ENCODE measurements at places on chromosomes 16 and 17. TPM values are rescaled to one million over a fixed set of nuclear protein-coding genes. Genes with fewer than 3 reads are reported as not detected.

SP6 gene
- total RNA-seq = 1.2 TPM

DNA sequence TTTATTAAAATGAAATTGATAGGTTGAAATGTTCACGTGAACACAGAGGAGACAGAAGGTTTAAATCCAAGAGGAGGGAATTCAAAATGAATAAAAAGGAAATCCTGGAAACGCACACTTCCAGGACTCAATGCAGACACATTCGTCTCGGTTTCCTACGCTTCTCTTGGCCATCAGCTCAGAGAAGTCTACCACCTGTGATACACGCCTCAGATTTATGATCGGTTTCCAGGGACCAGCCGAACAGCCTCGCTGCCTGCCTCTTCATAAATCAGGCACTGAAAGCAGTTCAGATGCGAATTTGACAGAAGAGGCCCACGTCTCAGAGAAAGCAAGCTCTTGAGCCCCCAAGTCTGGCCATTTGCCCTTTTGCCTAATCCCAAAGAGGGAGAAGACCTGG is 125.5 kb upstream of the IRX3 start:
- no peak for DNase-seq

KRT10 gene
- 3.6 TPM for total RNA-seq

TBX21 gene
- total RNA-seq = not detected

DNA sequence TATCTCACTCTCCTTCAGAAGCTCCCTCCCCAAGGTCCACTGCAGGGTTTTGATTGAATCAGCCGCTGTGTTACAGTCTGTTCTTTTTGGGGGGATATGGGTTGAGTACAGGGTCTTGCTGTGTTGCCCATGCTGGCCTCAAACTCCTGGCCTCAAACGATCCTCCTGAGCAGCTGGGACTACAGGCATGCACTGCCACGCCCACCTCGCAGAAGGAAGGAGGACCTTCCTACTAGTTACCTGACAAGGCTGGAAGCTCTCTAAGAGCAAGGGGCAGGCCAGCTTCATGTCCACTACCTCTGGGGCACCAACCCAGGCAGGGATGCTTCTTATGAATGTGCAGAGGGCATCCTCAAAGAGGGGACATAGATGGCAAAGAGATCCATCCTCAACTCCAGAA is 1.9 kb upstream of the MMP28 start:
- no peak for DNase-seq

- DNase-seq = peak; percentile 33
These were observed 90.8 kb upstream of the TOB1 start for GRCh38 chr17:50956750-50957523.

- no peak for DNase-seq
These were observed 166.9 kb downstream of the C16orf95 start for GRCh38 chr16:87150262-87150661.

DNA sequence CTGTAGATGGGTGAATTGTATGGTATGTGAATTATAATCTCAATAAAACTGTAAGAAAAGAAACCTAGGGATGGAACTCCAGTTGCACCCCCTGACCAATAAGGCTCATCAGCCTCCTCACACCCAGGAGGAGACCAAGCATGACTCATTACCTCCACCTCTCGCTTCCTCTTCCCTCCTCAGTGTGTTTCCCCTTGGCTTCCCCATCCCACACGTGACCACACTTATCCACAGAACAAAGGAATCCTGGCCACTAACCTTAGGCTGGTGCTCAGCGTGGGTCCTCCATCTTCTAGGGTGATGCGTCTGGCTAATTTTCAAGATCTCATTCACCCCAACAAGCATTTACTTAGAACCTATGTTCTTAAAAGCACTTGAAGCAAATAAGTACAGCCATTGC is 36.2 kb upstream of the MAP3K14 start:
- no peak for DNase-seq

- DNase-seq = no peak
These were observed 27.3 kb downstream of the SLC6A4 start for GRCh38 chr17:30208214-30208613.

GRCh38 chr16:630249-630814 is 453 bp upstream of the WFIKKN1 start:
- DNase-seq = no peak

AATF gene
- 43.8 TPM for total RNA-seq

- DNase-seq = no peak
These were observed 12.6 kb downstream of the MAP2K3 start for GRCh38 chr17:21297026-21297520.

GRCh38 chr16:68425498-68426346 is 22.6 kb downstream of the SMPD3 start:
- DNase-seq = no peak

RNU2-1 gene
- not detected for total RNA-seq

GRCh38 chr17:14427900-14428647 is 127.2 kb downstream of the HS3ST3B1 start:
- no peak for DNase-seq

GRCh38 chr16:3601614-3602319 is 9.6 kb downstream of the SLX4 start:
- DNase-seq = no peak

GRCh38 chr16:83258366-83258928 is 549.3 kb upstream of the HSBP1 start:
- no peak for DNase-seq

DNA sequence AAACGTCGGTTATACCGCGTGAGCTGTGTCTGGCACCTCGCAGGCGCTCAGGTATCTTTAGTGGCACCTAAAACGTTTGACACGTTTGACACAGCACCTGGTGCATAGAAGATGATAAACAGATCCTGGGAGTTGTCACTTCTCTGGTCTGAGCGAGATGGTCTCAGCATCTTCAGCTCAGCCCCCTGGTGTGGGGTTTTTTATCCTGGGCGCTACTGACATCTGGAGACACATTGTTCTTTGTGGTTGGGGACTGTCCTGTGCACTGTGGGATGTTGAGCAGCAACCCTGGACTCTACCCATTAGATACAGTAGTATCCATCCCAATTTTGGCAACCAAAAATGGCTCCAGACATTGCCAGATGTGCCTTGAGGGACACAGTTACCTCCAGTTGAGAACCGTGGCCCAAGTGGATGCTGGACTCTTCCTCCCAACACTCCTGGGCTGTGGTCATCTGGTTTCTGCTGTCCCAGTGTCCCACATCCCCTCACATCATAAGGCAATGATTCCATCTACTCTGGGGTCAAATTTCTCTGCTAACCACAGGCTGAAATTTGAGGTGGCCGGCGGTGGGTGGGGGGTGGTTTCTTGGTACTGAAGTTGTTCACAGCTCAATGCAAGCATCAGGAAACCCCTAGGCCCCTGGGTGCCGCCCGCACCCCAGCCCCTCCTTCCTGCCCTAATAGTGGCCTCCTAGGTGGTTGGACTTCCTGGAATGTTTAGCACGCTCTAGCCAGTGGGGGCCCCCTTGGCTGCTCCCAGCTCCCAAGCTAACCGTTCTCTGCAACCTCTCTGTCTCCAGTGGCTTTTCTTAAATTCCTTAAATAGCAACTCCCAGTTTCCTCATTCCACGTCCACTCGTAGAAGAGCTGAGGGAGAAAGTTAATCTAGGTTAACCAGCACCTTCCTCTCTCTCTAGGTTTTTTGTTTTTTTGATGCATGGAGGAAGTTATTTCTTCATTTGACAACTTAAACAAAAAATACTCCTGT is 124.8 kb downstream of the ABCC1 start:
- peak; percentile 95 for DNase-seq

NPW gene
- total RNA-seq = not detected

GRCh38 chr17:28053044-28053670 is 10.7 kb downstream of the NLK start:
- DNase-seq = peak; percentile 38

DNA sequence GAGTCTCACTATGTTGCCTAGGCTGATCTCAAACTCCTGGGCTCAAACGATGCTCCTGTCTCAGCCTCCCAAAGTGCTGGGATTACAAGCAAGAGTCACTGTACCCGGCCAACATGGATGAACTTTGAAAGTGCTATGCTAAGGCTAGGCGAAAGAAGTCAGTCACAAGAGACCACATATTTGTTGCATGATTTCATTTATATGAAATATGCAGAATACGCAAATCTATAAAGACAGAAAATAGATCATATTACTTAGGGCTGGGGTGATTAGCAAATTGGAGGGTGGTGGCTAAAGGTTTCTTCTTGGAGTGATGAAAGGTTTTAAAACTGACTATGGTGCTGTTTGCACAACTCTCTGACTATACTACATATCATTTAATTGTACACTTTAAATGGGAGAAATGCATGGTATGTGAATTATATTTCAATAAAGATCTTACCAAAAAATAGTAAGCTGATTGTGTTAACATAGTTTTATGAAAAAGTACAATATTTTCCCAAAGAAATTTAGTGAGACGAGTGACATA is 1.2 kb upstream of the FLYWCH1 start:
- DNase-seq = no peak

DNA sequence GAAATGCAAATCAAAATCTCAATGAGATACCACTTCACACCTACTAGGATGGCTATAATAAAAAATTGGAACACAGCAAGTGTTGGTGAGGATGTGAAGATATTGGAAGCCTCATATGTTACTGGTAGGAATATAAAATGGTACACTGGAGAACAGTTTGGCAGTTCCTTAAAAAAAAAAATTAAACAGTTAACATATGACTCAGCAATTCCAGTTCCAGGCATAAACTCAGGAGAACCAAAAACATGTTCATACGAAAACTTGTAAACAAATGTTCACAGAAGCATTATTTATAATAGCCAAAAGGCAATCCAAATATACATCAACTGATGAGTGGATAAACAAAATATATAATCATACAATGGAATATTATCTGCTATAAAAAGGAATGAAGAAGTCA is 28.2 kb downstream of the ZNF652 start:
- DNase-seq = peak; percentile 38

DNA sequence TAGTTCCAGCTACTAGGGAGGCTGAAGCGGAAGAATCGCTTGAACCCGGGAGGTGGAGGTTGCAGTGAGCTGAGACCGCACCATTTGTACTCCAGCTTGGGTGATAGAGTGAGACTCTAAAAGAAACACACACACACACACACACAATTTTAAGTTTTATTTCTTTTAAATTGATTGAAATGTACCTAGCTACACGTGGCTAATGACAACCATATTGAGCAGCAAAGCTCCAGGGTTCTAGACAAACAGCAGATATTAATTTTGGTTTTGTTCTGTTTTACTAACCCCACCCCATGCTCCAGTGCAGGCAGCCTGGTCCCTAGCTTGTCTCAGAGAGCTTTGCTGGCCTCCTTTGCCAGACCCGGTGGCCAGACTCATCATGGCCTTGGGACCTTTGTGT is 16.0 kb upstream of the RAI1 start:
- DNase-seq = no peak

NPIPB13 gene
- total RNA-seq = 1.4 TPM

Measured in renal cortical epithelial cell (primary cell).